ENCODE measurements at places on chromosomes 7 and 10. TPM values are rescaled to one million over a fixed set of nuclear protein-coding genes. Genes with fewer than 3 reads are reported as not detected.

The SPDYE6 gene
- not detected for total RNA-seq

The CALCR gene
- not detected for total RNA-seq

The LRIT2 gene
- not detected for total RNA-seq

The CALHM3 gene
- total RNA-seq, result not detected

The TRIM4 gene
- 21.0 TPM for total RNA-seq

The KLLN gene
- 0.58 TPM for total RNA-seq

The SLC18A3 gene
- total RNA-seq, result not detected

The ZNRF2 gene
- 6.9 TPM for total RNA-seq

The NEUROG3 gene
- total RNA-seq, result 0.20 TPM

The HMX2 gene
- total RNA-seq, result not detected

The TET1 gene
- total RNA-seq, result 0.82 TPM

The DYNC1I1 gene
- not detected for total RNA-seq

- no peaks in the 10 kb centered on the region for H3K27me3 ChIP-seq
- no peak for DNase-seq
- no peak overlapping the region for H3K27ac ChIP-seq
Measured at GRCh38 chr7:2219606-2220005, 13.1 kb downstream of the MAD1L1 start.

DNA sequence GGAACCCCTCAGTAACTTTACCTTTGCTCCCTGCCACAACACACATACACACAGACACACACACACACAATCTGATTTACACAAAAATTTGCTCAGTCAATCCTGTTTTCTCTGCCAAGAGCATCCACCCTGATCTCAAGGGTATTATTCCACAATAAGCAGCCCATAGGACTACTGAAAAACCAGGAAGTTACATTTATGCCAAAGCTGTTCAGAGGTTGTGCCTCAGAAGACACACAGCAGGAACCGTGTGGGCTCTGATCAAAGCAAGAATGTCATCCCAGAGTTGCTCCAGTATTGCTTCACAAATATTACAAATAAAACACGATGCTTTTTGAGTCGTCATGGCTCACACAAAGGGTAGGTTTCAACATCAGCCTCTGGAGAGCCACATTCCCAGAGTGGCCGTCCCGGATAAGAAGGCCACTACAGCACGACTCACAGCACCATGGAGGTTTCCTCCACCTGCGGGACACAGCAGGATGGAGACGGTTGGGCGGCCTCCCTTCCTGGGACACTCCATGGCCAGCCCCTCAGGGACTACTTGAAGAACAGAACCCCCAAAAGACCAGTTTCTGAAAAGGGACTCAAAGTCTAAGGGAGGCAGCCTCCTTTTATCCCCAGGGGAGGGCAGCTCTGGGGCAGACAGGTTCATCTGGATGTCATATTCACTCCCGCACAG is 1.6 kb downstream of the AIFM2 start:
- H3K27ac ChIP-seq, result no peak overlapping the region
- H3K4me3 ChIP-seq, result peak overlapping the region; percentile 86
- peaks cover 23% of the 10 kb centered on the region for H3K4me1 ChIP-seq
- no peaks in the 10 kb centered on the region for H3K27me3 ChIP-seq
- H3K36me3 ChIP-seq, result peaks cover 5% of the 10 kb centered on the region

DNA sequence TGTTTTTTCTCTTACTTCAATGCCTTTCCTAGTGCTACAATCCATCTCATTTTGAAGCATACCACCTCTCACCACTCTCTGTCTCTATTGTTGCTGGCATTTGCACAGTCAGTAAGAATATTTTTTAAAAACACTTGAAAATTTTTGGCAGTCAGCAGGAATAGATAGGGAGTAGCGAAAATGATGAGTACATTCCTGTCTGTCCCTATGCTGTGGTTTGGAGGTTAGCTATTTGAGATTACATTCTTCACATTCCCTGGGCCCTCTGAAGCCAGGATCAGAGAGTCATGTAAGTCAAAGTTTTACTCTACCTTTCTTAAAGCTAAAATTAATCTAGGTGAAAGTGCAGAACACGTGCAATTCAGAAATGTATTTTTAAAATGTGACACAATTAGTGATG is 53.0 kb upstream of the MAGI2 start:
- H3K4me1 ChIP-seq, result no peaks in the 10 kb centered on the region
- DNase-seq, result no peak
- H3K4me3 ChIP-seq, result no peak overlapping the region
- no peaks in the 10 kb centered on the region for H3K36me3 ChIP-seq

DNA sequence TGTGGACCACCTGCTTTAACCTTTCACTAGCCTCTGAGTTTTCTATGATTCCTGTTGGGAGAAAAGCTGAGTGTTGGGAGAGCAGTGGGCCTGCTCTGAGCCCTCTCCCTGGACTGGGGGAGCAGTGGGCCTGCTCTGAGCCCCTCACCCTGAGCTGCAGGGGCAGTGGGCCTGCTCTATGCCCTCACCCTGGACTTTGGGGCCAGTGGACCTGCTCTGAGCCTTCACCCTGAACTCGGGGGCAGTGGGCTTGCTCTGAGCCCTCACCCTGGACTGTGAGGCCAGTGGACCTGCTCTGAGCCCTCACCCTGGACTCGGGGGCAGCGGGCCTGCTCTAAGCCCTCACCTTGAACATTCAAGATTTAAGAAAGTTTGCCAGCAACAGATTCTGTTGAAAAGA is 33.4 kb downstream of the AGAP6 start:
- H3K27me3 ChIP-seq, result peaks cover 27% of the 10 kb centered on the region
- H3K4me1 ChIP-seq, result no peaks in the 10 kb centered on the region
- H3K27ac ChIP-seq, result no peak overlapping the region

DNA sequence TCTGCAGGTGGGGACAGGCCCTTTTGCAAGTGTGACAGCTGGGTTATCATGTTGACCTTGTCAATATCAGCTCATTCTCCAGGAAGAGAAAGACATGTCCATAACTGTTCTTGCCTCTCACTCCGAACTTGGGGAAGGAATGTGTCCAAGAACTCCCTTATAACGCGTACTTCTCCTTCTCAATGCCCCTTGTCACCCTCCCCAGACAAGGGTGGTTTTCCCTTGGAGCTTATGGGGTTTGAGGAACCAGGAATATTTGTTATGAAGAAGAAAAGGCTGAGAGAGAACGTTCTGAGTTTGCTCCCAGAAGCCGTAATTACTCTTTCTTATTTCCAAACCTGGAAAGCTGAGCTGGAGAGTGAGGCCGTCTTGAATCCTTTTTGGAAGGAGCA is 77.4 kb downstream of the MKI67 start:
- H3K27ac ChIP-seq, result peak overlapping the region; percentile 90
- DNase-seq, result no peak
- peak overlapping the region; percentile 89 for H3K4me3 ChIP-seq
- H3K4me1 ChIP-seq, result peaks cover 31% of the 10 kb centered on the region
- peaks cover 26% of the 10 kb centered on the region for H3K36me3 ChIP-seq

DNA sequence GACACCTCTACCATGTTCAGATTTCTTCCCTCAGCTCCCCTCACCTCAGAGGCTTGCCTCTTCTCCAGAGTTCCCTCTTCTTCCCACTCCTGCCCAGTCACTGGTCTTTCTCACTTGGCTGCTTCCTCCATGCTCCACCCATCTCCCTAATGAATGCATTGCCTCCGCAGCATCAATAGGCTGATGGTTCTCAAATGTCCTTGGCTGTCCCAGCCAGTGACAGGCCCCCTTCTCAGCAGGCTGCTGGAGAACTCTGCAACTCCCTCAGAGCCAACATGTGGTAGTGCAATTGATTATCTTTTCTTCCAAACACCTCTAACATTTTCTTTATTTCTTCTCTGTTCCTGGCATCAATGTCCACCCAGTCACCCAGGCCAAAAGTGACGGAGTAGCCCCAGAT is 218.2 kb downstream of the RELN start:
- no peaks in the 10 kb centered on the region for H3K36me3 ChIP-seq
- H3K27ac ChIP-seq, result no peak overlapping the region
- no peaks in the 10 kb centered on the region for H3K4me1 ChIP-seq
- DNase-seq, result no peak
- H3K4me3 ChIP-seq, result no peak overlapping the region

GRCh38 chr7:137120690-137121089 is 222.8 kb downstream of the PTN start:
- no peaks in the 10 kb centered on the region for H3K27me3 ChIP-seq
- H3K36me3 ChIP-seq, result no peaks in the 10 kb centered on the region
- no peak for DNase-seq
- H3K4me3 ChIP-seq, result no peak overlapping the region
- no peaks in the 10 kb centered on the region for H3K4me1 ChIP-seq

DNA sequence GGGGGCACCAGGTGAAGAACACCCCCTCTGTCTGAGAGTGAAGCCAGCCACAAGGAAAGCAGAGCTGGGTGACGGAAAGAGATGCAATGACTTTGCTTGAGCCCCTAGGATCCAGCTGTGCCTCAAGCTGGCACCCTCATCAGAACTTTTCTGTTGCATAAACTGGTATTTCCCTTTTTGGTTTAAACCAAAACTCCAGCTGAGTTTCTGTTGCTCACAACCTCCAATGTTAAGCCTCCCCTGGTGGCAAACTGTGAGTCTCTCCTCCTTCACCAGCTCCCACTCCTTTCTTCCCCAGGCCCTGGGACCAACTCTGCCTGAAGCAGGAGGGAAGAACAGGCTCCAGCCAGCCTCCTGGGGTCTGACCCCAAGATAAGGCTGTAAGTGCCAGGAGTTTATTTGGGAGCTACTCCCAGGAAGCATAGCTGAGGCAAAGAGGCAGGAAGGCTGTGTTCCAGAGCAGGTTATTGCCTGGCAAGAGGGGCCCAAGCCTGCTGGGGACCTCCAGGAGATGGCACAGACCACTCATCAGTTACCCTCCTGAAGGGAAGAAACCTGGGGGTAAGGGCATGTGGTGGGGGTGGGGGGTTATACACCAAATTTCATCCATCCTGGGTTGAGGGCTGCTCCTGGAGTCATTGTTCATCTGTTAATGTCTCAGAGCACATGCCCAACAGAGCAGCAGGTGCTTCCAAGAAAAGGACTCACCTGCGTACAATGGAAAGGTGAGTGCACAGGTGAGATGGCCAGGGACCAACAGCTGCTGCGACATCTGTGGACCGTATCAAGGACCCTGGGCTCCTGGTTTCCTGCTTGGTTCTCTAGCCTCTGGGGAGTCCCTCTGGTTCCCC is 73.3 kb upstream of the NANOS1 start:
- H3K36me3 ChIP-seq, result no peaks in the 10 kb centered on the region
- H3K4me3 ChIP-seq, result no peak overlapping the region
- peaks cover 3% of the 10 kb centered on the region for H3K27me3 ChIP-seq
- DNase-seq, result no peak
- no peak overlapping the region for H3K27ac ChIP-seq

DNA sequence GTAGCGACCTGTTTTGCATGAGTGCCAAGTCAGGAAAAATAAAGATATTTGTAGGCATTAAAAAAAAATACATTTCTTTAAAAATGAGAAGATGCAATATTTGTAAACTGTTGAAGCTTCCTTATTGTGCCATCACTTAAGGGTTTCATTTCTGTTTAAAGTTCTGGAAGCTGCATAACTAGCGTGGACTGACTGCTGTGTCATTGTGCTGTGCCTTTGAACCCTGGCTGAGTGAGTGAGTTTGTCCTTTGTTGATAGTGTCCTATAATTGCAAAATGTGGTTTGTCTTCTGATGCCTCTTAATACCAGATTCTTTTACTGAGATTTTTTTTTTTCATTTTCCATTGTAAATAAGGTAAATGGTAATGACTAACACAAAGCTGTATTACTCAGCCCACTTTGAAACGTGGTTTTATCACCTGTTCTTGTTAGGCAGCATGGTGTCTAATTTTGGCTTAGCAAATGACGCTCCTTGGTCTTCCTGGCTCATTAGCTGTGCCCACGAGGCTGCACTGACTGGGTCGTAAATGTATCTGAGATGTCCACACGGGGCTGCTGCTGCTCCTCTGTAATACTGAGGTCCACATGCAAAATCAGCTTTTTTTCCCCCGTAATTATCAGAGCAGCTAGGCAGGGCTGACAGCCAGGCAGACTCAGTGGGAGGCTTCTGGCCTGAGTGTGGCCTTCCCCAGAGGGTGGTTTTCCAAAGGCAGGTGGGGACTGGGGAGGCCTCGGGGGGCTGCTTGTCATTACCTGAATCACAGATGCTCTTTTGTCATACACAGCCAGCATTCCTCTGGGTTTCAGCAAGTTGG is 14.8 kb downstream of the ZSCAN25 start:
- peaks cover 46% of the 10 kb centered on the region for H3K36me3 ChIP-seq
- H3K4me3 ChIP-seq, result peak overlapping the region; percentile 26
- H3K27me3 ChIP-seq, result no peaks in the 10 kb centered on the region
- peak; percentile 68 for DNase-seq

GRCh38 chr10:61073391-61073790 is 129.4 kb upstream of the RHOBTB1 start:
- no peak overlapping the region for H3K27ac ChIP-seq
- no peaks in the 10 kb centered on the region for H3K36me3 ChIP-seq
- no peak for DNase-seq
- peaks cover 3% of the 10 kb centered on the region for H3K27me3 ChIP-seq

DNA sequence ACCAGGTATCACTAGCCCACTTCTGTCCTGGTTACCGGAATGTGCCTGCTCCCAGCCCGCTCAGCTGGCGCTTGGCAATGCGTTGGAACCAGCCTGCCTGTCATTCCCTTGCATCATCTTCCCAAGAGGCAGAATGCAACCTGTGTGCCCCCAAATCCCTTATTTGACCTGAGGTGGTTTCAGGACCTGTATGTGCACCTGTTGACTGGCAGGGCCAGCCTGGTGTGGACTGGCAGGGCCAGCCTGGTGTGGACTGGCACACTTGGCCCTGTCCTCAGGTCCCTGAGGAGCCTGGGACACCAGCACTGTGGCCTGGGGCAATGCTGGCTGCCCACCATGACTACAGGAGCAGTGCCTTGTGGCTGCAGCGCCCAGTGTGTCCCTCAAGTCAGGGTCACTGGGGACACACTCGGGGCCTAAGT is 38.2 kb downstream of the ZNF467 start:
- DNase-seq, result no peak
- H3K4me1 ChIP-seq, result peaks cover 5% of the 10 kb centered on the region
- H3K36me3 ChIP-seq, result no peaks in the 10 kb centered on the region
- H3K27ac ChIP-seq, result no peak overlapping the region
- H3K4me3 ChIP-seq, result no peak overlapping the region

- H3K36me3 ChIP-seq, result no peaks in the 10 kb centered on the region
- DNase-seq, result no peak
- no peak overlapping the region for H3K4me3 ChIP-seq
- peaks cover 8% of the 10 kb centered on the region for H3K4me1 ChIP-seq
Measured at GRCh38 chr7:157433628-157434027, 96.8 kb downstream of the DNAJB6 start.

DNA sequence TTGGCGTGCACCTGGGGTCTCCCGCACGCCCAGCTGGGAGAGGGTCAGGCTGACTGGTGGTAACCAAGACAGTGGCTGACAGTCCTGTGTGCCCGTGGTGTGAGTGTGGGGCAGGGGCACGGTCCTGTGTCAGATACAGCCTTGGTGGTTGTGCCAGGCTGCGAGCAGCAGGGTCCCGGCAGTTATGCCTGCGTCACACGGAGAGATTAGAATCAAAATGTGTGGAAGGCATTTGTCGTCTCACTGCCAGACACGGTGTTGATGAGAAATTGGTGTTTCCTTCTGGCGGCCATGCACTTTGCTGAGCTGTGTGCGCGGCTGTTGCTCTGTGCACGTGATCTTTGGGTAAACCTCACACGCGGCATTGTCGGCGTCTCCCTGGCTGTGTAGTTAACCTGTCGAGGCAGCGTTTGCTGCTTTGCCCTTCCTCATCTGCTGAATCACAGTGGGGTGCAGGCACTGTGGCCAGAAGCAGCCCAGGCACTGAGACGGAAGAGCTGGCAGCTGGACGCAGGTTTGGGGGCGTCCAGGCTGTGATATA is 87.7 kb downstream of the NKX6-2 start:
- no peak for DNase-seq
- no peak overlapping the region for H3K27ac ChIP-seq
- H3K4me1 ChIP-seq, result peaks cover 2% of the 10 kb centered on the region
- H3K4me3 ChIP-seq, result no peak overlapping the region
- H3K27me3 ChIP-seq, result no peaks in the 10 kb centered on the region

- no peak overlapping the region for H3K27ac ChIP-seq
- DNase-seq, result no peak
- no peak overlapping the region for H3K4me3 ChIP-seq
- H3K4me1 ChIP-seq, result no peaks in the 10 kb centered on the region
Measured at GRCh38 chr7:73810998-73811360, 19.8 kb upstream of the CLDN4 start.
